Cardiac ventricle fibroblast (primary cell): ENCODE measurements at places on chromosomes 6 and 20. TPM values are rescaled to one million over a fixed set of nuclear protein-coding genes. Genes with fewer than 3 reads are reported as not detected.

Gene HSF2
- 11.9 and 14.3 TPM in 2 replicates for total RNA-seq

Gene PKHD1
- total RNA-seq: not detected in 2 replicates

Gene OR2H2
- total RNA-seq: not detected in 2 replicates

Gene RAET1G
- total RNA-seq: 1.9 and 2.8 TPM in 2 replicates

Gene EEF1A1
- total RNA-seq: 11,816 and 12,198 TPM in 2 replicates

Gene RTN4IP1
- total RNA-seq: 2.4 and 2.8 TPM in 2 replicates

Gene LY6G5C
- 0.34 TPM in 1 of 2 replicates, not detected in the other for total RNA-seq

Gene PRSS16
- not detected in 2 replicates for total RNA-seq

Gene GHRH
- total RNA-seq: not detected in 2 replicates

Gene COX7A2
- 130 and 157 TPM in 2 replicates for total RNA-seq

Gene ARHGAP18
- 15.4 and 17.9 TPM in 2 replicates for total RNA-seq

Gene TCF19
- 1.8 and 3.0 TPM in 2 replicates for total RNA-seq

Gene CLVS2
- under 0.01 TPM in 1 of 2 replicates, not detected in the other for total RNA-seq
